H54 (cell line): ENCODE measurements at places on chromosomes 12 and 14.

- DNase-seq = no peak
Measured at GRCh38 chr14:74083161-74083560, 1.1 kb downstream of the ALDH6A1 start.

- no peak for DNase-seq
Measured at GRCh38 chr12:65787056-65787865, 37.0 kb upstream of the HMGA2 start.

- DNase-seq = peak; percentile 40
Measured at GRCh38 chr12:55818140-55818728, 393 bp downstream of the ORMDL2 start.

- peak; percentile 78 for DNase-seq
Measured at GRCh38 chr12:62631471-62632410, 165.1 kb downstream of the MON2 start.
